ENCODE measurements at places on chromosomes 13 and 19.

DNA sequence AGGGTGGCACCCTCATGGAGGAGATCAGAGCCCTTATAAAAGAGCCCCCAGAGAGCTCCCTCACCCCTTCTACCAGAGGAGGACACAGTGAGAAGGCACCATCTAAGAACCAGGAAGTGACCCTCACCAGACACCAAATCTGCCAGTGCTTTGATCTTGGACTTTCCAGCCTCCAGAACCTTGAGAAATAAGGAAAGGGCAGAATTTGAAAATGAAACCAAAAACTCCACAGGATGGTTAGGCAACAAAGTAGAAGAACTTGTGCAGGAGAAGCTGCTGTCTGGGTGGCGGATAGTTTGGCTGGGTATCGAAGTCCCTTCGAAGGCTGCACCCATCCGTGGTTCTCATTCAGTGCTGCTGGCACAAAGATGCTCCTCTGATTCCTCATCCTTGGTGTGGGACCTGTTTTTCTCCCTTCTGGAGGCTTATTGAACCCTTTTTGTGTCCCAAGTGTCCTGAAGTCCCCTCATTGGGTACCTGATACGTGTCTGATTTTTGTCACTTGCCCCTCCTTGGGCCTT, 130.8 kb downstream of the KDM4B start:
- no peak for DNase-seq

DNA sequence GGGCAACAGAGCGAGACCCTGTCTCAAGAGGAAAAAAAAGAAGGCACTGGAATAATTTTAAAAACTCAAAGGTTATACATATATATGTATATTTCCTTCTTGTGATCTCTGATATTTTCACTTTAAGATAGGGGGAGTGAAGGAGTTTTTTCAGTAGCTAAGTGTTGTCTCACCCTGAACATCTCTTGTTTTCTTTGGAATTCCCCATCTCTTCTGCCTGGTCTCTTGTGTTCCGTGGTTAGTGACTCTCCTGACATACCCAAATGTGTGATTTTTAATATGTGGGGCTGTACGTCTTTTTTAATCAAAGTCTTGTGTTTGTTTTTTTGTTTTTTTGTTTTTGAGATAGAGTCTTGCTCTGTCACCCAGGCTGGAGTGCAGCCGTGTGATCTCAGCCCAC, 15.3 kb upstream of the KCTD4 start:
- DNase-seq = no peak

DNA sequence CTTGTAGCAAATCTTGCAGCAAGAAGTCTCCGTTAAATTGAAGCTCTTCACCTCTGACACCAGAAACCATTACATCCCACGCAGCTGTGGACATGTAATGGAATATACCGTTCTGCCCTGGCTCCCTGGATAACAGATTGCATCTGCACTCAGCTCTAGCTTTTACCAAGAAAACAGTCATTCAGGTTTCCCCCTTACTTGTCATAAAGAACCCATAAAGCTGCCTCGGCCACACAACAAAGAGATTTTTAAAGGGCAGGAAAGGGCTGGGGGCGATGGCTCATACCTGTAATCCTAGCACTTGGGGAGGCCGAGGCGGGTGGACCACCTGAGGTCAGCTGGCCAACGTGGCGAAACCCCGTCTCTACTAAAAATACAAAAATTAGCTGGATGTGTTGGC, 127.6 kb upstream of the RFC3 start:
- DNase-seq = no peak

DNA sequence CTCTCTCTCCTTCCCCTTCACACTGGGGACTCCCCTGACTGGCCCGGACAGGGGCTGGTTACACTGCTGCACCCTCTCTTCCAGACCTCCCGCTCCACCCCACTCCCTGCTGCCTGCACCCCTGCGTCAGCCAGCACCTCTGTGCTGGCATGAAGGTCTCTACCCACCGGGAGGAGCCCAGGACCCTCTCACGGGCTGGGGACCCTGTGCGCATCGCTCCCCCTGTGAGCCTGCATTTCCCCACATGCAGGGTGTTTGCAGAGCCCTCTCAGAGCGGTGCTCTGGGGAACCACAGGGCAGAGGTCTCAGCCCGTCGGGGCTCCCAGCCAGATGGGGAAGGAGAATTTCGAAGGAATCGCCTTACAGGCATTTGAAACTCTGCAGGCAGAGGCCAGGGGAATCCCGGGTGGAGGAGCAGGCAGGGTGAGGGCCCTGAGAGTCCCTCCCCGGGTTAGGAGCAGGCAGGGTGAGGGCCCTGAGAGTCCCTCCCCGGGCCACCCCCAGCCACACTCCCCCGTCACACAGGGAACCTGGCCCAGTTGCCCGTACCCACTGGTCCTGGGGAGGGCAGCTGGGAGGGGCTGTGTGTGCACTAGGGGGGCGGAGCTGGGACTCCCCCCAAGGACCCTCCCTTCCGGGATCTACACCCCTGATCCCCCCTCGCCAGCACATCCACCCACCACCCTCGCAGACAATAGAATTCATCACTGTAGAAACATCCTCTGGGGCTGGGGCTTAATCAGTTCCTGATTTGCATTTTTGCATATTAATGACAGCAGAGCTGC, 16.3 kb upstream of the TCF3 start:
- DNase-seq = no peak

GRCh38 chr13:21058361-21058760, 3.0 kb downstream of the LATS2 start:
- DNase-seq = peak; percentile 63

DNA sequence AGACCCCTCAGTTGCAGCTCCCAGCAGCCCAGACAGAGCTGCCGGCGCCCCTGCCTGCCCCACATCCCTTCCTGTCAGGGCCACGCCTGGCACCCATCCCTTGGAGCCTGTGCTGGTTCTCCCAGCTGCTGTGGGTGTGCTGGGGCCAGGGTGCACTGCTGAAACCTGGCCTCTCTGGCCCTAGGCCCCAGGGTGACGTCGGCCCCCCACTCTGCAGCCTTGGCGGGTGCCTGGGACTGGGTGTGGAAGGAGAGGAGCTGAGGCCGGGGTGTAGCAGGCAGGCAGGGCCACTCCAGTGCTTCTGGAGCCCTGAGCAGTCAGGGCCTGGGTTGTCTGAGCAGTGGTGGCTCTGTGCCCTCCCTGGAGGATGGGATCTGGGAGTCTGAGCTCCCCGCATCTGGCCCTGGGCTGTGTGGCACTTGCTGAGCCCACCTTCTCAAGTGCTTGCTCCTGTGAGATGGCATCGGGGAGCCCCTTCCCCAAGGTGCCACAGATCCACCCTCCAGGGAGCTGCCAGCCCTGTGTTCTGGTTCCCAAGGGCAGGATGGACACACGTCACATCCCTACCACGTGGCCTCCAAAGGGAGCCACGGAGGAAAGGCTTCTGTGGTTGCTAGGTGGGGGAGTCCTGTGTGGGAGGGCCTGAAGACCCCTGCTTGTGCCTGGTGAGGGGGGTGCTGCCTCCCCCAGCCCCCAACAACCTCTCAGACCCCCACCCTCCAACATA, 5.2 kb downstream of the PLEKHJ1 start:
- DNase-seq = no peak

GRCh38 chr13:112688560-112689302, 1.1 kb upstream of the ATP11A start:
- no peak for DNase-seq

- DNase-seq = no peak
Observed at GRCh38 chr19:18392926-18393325, 4.5 kb downstream of the LRRC25 start.

GRCh38 chr13:45195421-45195820, 5.4 kb downstream of the KCTD4 start:
- DNase-seq = no peak

DNA sequence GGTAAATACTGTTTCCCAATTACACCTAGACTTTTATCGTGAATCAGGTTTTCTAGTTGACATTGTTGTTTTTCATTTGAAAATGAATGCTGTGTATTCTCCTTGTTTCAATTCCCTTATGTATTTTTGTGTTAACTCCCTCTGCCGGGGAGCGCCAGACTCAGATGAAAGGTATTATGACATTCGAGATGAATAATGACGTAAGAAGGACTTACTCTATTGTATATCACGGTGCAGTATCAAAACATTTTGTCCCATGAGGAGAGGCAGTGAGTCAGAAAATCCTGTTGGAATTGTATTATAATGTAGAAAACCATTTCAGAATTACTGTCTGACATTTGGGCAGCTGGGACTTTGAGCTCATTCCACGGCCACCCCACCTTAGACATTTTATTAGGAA, 61.6 kb downstream of the LRCH1 start:
- no peak for DNase-seq

- DNase-seq = no peak
Observed at GRCh38 chr19:30158893-30159245, 213.3 kb upstream of the ZNF536 start.

GRCh38 chr13:51938454-51938853, 72.8 kb downstream of the ATP7B start:
- DNase-seq = no peak

- DNase-seq = no peak
Observed at GRCh38 chr19:58479303-58479702, 3.2 kb downstream of the ZNF446 start.

- no peak for DNase-seq
Observed at GRCh38 chr13:94548821-94549231, 47.1 kb downstream of the TGDS start.

GRCh38 chr19:18780081-18780480, 11.0 kb downstream of the COMP start:
- no peak for DNase-seq

- no peak for DNase-seq
Observed at GRCh38 chr19:32687681-32688080, 3.9 kb upstream of the NUDT19 start.

- DNase-seq = no peak
Observed at GRCh38 chr13:98609756-98610155, 32.8 kb upstream of the STK24 start.

- DNase-seq = no peak
Observed at GRCh38 chr19:55503157-55503501, 14.9 kb downstream of the SSC5D start.

DNA sequence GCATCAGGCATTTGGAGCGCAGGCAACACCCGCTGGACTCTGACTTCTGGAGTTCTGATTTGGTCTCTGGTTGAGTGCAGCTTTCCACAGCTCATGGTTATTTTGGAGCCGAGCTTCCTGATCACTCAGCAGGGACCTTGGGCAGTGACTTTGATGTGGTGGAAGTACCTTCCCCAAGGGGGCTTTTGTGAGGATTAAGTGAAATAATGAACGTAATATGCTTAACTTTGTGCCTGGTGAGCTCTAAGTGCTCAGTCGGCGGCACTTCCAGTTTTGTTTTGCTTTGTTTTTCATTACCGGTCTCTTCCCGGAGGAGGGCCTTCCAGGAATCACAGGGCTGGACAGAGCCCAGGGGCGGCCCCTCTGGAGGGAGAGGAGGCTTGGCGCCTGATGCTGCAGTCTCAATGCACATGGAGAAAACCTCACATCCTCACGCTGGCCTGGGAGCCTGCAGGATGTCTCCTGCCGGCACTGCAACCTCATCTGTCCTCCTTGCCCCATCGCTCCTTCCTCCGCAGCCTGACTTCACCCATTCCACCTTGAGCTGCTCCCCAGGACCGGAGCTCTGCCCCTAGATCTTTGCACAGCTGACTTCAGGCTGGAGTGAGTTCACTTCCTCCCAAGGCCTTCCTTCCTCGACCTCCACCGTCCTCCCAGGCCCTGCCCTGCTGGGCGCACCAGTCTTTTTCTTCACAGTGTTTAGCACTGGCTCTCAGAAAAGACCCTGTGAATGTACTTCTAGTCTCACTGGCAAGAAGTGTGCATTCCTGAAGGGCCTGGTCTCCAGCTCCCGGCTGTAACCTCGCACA, 1.5 kb downstream of the PLEKHF1 start:
- DNase-seq = no peak

DNA sequence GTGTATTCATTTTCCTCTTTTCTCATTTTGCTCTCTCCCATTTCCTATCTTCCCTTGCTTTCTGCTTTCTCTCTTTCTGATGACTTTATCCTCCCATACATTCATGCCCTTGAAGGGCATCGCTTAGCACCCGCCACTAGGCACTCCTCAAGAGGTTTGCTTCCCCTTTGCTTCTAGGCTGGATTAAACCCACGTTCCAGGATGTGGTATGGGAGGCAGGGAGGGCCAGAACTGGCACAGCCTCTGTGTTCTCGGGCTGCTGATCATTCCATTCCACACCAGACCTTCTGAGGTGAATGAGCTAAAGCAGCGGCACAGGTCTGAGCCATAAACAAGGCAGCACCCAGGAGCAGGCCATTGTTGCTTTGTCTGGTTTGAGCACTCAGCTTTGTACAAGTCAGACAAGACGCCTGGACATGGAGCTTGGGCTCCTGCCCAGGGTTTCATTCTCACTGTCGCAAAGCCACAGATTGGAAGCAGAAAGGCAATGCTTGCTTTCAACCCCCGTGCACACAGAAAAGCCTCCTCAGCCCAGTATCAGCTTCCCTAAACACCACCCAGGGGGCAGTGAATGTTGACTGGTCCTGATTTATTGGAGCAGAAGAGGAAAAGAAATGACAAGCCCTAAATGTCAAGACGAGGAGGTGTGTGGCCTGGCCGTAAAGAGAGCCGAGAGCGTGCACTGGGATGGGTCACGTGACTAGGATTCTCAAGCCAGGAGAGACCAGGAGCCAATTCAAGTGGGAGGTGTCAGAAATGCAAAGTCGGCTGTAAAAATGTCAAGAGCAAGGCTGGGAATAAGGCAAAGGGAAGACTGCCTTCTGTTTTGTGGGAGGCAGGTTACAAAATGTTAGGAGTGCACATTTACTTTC, 218.0 kb upstream of the SERP2 start:
- no peak for DNase-seq
